Epithelial cell of prostate (primary cell): ENCODE measurements at places on chromosomes 11 and 22.

DNA sequence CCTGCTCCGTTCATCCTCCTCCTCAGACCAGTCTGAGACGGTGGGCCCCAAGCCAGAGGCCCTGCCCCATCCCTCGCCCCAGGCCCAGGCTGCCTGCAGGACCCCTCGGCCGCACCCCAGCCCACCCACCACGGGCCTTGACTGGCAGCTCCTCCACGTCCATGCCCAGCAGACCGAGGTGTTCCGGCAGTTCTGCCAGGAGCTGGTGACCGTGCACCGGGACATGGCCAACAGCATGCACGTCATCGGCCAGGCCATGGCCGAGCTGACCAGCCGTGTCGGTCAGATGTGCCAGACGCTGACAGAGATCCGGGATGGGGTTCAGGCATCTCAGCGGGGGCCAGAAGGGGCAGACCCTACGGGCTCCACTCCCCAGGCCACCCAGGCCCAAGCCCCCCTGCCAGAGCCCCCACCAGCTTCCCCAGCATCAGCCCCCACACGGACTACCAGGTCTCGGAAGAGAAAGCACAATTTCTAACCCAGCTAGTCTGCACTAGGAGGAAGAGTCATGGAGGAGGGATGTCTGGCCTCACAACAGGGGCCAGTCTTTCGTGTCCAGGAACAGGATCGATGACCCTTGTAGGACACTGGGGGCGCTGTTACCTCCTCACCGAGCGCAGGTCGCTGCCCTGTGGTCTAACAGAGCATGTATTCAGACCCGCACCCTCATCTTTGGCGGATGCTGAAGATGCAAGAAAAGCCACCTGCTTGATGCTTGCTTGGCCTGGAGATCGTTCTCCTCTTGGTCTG, 66.3 kb downstream of the PRDM11 start:
- no peak for DNase-seq

DNA sequence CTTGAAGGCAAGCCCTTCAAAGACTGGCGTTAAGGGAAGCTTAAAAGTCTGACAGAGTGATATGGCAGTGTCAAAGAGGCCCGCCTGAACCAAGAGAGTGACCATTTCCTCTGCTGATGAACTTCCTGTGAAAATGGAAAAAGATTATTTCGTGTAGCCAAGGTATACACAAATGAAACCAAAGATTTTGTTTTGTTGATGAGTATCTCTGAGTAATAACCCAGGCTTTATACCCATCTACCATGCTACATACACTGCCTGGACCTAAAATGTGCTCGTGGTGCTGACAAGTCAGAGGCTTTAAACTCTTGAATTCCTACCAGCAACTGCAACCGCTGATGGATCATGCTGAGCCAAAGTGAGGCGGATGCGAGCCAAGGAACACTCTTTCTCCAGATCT, 21.0 kb upstream of the FNBP4 start:
- no peak for DNase-seq

GRCh38 chr11:63821411-63821810, 8.2 kb downstream of the SPINDOC start:
- DNase-seq: peak; percentile 20

DNA sequence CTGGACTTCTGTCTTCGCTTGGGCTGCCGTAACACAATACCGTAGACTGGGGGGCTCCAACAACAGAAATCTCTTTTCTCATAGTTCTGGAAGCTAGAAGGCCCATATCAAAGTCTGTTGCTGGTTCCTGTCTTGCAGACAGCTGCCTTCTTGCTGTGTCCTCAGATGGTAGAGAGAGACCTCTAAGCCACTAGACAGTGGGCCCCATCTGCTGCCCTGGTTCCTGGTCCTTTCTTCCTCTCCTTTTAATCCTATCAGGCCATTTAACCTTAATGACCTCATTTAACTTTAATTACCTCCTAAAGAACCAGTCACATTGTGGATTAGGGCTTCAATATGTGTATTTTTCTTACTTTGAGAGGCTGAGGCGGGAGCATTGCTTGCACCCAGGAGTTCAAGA, 9.4 kb downstream of the CEP164 start:
- no peak for DNase-seq

GRCh38 chr22:43270314-43270908, 72.8 kb downstream of the SCUBE1 start:
- DNase-seq: no peak

DNA sequence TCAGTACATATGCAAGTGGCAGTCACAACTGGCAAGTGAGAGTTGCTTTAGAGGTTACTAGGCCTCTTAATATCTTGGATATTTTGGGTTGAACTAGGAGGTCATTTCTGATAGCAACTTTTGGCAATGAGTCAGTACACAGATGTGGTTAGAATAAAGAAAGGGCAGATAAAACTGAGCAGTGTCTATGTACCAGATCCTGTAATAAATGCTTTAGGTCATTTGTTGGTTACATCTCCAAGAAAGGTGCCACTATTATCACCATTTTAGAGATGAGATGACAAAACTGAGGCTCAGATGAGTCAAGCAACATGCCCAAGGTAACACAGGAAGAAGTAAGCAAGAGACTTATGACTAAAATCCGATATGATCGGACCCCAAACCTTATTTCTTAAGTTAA, 25.0 kb downstream of the MAML2 start:
- no peak for DNase-seq

GRCh38 chr22:27796829-27797519, 4.6 kb downstream of the MN1 start:
- no peak for DNase-seq

DNA sequence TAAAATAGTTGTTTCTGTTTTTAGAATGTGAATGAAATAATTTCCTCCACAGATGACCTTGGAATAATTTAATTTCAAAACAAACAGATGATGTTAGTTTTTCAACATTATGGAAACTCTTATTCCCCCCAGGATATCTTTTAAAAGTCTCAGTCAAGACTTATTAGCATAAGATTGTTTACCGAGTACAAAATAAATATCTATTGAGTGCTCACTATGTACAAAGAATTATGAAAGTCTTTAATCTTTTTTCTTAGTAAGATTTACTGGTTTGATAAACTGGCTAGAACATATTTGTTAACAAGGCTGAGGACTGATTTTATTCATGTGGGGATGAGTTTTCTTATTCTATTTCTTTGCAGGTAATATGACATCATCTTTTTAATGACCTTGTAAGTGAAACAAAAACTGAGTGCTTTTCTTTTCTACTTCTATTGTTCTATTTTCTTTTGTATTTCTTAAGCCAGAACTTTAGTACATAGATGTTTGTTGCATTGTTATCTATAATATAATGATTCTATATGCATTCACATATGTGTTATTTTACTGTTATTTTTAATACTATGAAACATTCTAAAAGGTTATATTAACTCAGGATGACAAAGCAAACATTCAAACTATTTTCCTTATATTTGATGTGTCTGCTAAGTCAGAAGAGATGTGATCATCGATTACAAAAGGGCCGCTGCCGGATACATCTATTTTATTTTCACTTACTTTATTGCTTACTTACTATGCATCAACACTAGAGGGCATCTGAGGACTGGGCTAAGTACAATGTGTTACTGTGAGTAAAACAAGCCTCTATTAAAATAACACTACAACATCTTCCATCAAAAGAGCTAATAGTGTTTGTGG, 111.0 kb upstream of the ARHGAP42 start:
- no peak for DNase-seq

DNA sequence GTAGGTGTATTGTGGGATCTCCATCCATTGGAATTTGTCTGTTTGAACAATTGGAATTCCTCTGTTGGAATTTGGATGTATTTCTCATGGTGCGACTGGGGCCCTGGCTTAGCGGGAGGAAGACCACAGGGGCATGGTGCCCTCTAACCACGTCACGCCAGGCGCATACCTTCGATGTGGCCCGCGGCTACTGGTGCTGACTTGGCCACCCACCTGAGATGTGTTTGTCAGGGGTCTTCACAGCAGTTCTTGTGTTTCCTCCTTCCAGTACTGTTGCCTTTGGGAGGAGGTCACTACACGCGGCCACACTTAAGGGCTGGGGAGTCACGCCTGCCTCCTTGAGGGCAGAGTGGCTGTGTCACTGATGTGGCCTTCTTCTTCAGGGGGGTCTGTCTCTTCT, 36.6 kb upstream of the GRAMD4 start:
- DNase-seq: no peak

DNA sequence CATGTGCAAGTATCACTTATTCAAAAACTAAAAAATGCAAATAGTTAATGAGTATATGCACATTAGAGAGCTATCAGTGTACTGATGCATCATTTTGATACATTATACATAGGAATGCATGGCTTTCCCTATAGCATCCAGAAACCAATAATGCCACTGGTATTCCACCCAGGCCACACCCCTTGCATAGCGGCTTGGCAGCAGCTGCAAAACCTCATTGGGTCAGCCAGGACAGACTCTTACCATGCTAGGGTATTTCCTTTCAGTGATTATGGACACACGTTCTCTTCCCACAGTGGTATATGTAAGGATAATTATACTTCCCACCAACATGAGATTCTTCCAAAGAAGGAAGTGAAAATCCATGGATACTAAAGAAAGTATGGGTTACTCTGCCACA, 145.9 kb upstream of the PITPNB start:
- no peak for DNase-seq

GRCh38 chr22:24807284-24807950, 1.4 kb downstream of the SGSM1 start:
- no peak for DNase-seq

- no peak for DNase-seq
Observed at GRCh38 chr11:97742717-97743116, 1278.0 kb upstream of the CNTN5 start.

DNA sequence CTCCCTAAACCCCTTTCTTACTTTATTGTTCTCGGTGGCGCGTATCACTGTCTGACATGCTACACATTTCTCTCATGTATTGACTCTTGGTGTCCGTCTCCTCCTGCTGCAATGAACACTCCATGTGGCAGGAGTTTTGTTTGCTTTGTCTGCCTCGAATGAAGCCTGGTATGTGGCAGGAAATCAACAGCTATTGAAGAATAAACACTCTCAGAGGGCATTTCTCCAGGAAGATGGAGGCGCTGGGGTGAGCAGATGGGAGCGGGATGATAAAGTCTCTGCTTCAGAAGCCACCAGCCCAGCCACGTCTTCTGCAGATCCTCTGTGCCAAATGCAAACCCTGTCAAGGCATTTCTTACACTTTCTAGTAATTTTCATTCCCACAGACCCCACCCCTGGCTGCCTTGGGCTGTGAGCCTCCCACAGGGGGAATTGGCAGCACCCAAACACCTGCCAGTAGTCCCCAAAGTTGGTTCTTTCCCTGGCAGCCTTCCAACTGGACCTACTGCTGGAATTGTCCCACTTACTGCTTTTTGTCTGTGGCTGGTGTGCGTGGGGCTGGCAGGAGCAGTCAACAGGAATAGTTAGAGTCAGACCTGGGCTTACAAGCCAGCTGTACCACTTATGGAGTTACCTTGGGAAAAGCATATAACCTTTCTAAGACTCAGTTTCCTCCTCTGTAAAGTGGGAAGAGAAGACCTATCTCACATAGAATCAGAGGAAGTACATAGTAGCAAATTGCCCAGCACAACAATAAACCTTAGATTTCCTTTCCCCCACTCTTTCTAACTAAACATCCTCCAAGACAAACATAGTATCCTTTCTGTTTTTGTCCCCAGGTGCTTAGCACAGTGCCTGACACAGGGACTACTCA, 13.3 kb upstream of the IL10RA start:
- no peak for DNase-seq

- no peak for DNase-seq
Observed at GRCh38 chr22:50600967-50601668, 525 bp downstream of the MAPK8IP2 start.

DNA sequence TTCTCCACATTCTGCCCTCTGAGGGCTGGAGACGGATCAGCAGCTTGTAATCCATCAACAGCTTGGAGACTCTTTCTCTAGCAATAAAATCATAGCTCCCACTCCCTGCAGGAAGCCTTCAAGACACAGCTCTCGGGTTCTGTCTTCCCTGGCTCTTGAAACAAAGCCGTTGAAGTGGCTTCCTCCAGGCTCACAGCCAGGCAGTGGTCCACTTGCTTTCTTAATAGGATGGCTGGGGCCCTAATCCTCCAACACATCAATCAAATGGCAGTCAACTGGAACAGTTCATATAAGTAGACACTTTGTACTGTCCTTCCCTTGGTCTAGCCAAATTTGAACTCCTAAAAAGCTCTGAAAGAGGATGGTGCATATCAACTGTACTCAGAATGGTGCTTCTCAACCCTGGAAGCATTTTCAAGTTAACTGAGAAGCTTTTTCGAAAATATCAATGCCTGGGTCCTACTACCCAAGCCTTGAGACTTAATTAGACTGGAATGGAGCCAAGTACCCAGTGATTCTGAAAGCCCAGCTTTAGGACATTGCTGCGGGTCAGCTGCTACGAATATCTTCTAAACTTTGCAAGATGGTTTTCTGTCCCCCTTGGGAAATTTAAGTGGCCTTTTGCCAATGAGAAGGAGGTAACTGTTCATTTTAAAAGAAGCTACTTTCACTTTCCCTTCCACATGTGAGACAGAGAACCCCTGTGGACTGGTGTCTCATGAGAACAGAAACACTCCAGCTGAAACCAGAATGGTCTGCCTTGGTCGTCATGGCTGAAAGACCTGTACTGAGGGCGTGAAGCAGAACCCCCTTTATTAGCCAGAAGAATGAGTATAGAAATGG, 74.7 kb downstream of the SC5D start:
- DNase-seq: no peak

DNA sequence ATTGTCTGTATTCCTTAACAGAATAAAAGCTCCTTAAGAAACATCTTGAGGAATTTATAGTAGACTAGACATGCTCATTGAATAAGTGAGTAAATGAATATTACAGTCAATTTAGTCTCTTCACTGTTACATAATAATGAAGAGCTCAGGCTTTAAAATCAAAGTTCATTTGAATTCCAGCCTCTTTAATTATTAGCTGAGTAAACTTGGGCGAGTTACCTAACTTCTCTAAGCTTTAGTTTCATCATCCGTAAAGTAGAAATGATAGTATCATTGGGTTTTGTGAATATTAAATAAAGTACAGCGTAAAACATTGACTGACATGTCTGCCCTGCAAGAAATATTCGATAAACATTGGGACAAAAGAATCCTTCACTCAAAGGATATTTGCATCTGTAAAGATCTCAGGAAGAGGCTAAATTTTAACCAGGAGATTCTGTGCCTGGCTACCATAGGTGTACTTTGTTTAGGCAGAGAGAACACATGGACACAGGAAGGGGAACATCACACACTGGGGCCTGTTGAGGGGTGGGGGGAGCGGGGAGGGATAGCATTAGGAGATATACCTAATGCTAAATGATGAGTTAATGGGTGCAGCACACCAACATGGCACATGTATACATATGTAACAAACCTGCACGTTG, 15.2 kb upstream of the BBOX1 start:
- no peak for DNase-seq

DNA sequence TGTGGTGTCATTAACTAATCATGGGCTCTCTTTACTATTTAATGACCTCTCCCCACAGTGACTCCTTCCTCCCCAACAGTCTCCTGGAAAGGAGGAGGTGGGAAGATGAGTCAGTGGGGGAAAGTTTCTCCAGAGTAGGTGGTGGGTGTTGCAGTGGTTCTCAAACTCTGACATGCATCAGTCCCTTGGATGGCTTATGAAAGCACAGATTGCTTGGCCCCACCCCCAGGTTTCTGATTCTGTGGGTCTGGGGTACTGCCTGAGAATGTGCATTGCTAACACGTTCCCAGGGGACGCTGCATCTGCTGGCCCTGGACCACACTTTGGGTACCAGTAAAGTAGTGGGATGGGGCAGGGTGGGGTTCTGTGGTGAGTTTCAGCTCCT, 9.8 kb downstream of the CD82 start:
- DNase-seq: peak; percentile 61
